Fibroblast of the aortic adventitia (primary cell): ENCODE measurements at places on chromosomes 2 and 18.

DNA sequence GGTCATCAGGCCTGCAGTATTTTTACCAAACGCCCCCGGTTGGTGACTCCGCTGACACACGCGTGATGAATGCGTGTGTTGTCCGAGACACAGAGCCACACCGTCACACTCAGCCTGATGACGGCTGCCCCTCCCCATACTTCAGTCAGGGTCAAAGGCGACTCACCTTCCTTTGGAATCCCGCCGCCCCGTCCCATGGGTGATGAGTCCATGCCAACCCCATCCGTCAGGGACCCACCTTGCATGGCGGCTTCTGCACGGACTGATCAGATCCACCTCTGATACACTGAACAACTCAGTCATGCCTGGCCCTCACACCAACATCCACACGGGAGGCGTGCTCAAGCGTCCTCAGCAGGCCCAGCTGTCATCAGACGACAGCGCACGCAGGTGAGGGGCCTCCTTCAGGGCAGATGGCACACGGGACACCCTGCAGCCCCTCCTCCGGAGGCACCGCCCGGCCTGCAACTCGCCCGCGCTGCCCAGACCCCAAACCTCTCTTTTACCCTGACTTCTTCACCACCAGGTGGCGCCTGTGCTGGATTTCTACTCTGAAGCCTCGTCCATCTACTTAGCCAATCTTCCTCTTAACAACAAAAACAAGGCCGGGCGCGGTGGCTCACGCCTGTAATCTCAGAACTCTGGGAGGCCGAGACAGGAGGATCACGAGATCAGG is 89.2 kb downstream of the ZNF516 start:
- DNase-seq: peak; percentile 60

- DNase-seq: no peak
These were observed 29.0 kb downstream of the LGALSL start for GRCh38 chr2:64482765-64483504.

GRCh38 chr2:119282996-119283511 is 59.4 kb downstream of the STEAP3 start:
- DNase-seq: no peak

DNA sequence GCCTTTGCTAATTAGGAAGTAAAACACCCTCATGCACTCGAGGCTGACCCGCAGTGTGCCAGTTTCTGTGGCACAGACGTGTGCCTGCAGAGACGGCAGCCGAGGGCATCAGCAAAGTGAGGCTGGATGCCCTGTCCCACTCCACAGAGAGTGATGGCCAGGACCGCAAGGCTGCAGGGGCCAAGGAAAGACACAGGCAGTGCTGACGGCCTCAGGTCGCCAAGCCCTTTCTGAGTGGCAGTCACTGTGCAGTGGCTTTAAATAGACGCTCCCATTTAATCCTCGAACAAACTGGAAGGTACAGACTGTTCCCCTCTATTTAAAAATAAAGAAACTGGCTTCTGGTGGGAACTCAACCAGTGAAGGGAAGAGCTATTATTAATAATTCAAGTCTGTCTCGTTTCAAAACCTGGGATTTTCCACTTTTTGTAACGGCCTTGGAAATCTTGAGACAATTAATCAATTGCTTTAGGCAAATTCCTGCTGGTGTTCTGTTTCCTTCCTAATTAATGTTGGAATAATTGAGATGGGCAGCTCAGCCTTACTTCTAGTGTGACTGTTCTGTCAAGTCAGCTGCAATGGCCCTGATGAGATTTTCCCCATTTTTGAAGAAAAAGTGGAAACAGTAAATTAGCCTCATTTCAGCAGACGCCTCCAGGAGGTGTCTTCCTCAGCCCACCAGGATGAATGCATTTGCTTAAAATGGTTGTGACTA is 644.6 kb upstream of the RAB6C start:
- no peak for DNase-seq

DNA sequence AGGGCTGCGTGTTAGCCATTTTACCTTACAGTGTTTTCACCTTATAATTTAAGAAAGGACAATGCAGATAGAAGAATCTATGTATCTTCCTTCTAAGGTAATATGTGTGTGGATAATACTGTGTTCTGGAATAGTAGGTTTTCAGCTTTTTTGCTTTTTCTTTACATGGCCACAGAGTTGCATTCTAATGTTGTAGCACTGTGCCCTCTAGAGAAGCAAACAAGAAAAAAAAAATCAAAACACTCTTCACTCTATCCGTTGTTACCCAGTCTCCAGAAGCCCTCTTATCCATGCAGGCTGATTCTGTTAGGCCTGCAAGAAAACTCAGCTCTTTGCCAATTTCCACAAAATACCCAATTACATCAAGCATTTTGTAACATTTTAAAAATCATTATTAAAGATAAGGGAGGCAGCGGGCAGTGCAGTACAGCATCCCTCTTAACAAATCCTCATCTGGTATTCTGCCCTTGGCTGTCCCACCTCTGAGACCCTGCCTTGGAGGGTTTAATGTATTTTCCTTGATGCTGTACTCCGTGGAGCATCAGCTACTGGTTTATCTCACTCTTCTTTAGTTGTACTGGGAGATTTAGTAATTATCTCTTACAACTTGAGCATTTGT is 41.8 kb downstream of the CDH7 start:
- DNase-seq: no peak

DNA sequence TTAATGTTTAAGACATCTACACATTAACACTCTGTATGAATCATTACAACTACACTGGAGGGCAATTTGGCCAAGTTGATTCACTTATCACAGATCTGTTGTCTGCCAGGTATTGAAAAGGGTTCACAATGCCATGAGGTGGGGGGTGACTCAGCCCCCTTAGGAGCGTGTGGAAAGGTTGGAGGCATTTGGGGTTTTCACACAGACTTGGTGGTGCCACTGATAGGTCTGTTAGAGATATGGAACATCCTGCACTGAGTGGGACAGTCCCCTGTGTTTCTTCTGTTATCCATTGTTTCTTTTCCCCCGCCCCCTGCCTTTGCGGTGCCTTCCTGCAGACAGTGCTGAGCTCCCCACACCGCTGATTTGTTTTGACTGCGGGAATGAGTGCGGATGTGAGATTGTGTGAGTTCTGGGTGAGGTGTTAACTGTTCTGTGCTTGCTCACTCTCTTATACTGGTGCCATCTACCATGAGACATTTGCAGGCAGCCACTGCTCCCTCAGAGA is 9.3 kb upstream of the TSN start:
- no peak for DNase-seq

- peak; percentile 34 for DNase-seq
These were observed at the start of gene ANKRD29 for GRCh38 chr18:23662309-23663263. ANKRD29 (minus strand) TSS chr18:23662911; CDS start chr18:23662730, 181 bp downstream.

DNA sequence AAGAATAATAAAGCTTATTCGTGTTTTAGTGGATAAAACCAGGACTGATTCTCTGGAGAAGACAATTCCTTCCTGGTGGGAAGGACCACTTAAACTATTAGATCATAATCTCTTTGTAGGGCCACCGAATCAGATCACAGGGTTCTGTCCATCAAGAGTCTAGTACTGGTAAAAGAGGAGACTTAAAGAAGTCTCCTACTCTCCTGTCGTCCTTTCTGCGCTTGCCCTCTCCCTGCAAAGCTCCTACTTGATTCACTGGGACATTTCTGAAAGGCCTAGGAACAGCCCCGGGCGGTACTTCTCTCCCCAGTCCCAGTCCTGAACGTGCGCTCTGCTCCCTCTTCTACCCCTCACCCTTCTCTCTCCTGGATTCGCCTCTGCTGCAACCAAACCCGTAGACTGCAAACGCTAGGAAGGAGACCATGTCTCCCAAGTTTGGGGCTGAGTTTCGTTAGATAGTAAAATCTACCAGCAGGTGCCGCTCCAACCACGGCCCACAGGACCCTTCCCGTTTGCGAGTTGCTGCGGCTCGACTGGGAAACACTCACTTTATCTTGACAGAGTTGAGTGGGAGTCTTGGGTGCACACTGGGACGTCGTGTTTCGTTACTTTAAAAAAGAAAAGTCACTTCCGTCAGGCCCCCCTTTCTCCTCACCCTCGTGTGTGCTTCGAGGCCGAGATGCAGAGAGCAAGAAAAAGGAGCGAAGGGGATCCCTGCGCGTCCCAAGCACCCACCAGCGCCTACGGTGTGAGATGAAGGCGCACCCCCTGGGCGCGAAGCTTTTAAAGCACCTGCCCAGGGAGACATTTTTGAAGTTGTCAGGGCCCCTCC is 923 bp downstream of the FIGLA start:
- peak; percentile 54 for DNase-seq

GRCh38 chr2:57084697-57085281 is 901.0 kb downstream of the CCDC85A start:
- no peak for DNase-seq

GRCh38 chr2:110157153-110157793 is 41.7 kb upstream of the MALL start:
- peak; percentile 89 for DNase-seq

- no peak for DNase-seq
These were observed 160.2 kb upstream of the NCK2 start for GRCh38 chr2:105584435-105585010.

DNA sequence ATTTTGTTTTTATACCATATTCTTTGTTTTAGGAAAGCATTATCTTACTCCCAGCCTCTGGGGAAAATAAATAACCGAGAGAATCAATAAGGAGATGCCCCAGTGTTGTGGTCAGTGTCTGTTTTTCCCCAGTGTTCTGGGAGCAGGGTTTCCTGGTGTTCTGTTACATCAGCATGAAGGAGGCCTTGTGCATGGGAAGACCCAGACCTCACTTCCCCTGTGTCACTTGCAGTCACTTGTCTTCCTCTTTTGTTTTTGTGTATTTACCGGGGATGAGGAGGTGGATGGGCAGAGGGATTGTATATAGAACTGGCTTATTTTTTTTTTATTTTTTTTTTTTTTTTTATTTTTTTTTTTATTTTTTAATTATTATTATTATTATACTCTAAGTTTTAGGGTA is 45.0 kb upstream of the MGAT5 start:
- no peak for DNase-seq

DNA sequence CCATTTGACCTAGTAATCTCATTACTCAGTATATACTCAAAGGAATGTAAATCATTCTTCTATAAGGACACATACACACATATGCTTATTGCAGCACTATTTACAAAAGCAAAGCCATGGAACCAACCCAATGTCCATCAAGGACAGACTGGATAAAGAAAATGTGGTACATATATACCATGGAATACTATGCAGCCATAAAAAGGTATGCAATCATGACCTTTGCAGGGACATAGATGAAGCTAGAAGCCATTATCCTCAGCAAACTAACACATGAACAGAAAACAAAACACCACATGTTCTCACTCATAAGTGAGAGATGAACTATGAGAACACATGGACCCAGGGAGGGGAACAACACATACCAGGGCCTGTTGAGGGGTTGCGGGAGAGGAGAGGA is 214.5 kb downstream of the NBAS start:
- DNase-seq: no peak

GRCh38 chr2:239296020-239296932 is 104.5 kb downstream of the HDAC4 start:
- no peak for DNase-seq

DNA sequence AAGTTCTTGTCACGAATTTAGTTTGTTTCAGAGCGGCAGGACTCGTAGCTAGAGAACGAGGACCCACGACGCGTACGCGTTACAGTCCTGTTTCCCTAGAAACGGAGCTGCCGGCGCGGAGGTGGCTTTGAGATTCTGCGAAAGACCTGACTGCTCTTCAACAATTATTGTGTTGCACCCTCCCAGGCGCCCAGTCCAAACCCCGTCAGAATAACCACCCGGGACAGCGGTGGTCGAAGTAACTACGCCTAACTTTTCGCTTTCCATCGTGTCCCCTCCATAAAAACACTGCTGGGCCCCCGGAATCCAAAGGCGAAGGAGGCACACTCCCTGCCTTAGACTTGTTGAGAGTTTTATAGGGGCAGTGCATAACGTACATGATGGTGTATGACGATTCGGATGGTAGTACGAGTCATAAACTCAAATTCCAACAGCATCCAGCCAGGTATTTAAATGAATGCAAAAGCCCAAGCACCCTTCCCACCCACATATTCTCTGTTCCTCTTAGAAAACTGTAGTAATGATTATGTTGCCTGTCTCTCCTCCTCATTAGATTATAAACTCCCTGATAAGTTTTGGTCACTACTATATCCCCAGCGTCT is 651 bp upstream of the STAM2 start:
- DNase-seq: peak; percentile 49

DNA sequence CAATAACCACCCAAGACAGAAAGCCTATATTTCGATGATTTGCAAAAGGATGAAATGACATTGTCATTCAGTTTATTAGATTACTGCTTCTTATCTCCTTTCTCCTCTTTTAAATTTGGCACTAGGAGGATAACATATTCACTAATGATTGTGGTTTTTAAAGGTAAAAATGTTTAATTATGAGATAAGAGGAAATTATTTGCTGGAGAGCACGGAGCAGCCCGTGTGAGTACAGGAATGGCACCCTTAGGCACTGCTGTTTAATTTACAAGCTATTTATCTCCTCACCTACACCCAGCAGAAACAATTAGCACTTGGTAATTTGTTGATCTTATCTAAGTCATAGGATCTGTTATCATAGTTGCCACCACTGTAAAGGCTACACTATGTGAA is 87.4 kb upstream of the SP3 start:
- DNase-seq: no peak

DNA sequence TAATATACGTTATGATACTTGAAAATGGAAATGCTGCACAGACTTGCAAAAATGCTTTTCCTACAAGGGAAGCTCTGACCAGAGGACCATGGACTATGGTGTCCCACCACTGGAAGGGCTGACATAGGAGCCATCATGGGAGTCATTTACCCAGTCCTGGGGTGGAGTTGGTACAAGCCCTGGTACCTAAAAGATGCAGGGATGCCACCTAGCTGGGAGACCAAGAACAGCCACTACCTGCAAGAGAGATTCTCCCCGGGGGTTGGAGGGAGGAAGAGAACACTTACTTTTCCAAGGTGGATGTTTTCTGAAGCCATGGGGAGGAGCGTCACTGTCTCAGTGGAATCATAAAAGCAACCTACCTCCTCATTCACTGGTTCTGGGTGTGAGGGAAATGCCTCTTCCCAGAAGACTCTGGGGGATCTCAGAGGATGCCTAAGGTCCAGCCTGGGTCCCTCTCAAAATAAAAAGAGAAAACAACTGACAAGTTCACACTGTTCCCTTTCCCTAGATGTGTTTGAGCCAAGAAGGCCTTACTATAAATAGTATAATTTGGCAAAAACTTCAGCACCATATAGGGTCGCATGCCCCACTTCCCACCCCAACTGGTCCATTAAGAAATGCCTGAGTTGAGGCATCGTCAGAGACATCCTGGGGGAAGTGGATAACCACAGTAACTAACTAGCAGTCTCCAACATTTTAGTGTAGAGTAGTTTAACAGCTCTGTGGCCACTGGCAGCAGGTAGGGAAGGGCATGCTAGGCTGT is 39.9 kb downstream of the REEP1 start:
- no peak for DNase-seq

GRCh38 chr18:25826823-25827222 is 263.6 kb downstream of the SS18 start:
- DNase-seq: no peak

- DNase-seq: no peak
These were observed 48.3 kb upstream of the PLA2R1 start for GRCh38 chr2:160110674-160111239.

GRCh38 chr2:178927173-178927572 is 120.0 kb upstream of the TTN start:
- DNase-seq: no peak

- DNase-seq: no peak
These were observed 54.5 kb downstream of the MOCOS start for GRCh38 chr18:36241831-36242230.
